Right ventricle myocardium inferior (tissue), 1 donor: ENCODE measurements at places on chromosomes 6 and 20. TPM values are rescaled to one million over a fixed set of nuclear protein-coding genes. Genes with fewer than 3 reads are reported as not detected.

DNA sequence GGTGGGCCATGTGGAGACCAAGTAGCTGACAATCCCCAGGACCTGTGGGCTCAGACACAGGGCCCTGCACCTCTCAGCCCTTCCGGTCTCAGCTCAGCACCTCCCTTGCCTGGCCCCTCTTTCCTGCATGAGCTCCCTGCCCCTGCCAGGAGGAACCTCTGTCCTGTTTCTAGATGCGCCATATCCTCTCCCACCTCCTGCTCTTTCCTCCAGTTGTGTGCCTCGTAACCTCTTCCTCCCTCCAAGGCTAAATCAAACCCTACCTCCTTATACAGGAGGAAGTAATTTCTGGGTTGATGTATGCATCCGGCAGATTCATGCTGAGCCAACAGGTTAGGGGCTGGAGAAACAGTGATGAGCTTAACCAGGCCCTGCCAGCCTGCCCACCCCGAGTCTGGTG, 30.9 kb downstream of the ITPR3 start:
- DNase-seq: no peak

- no peak for DNase-seq
These were observed 218.1 kb downstream of the LRFN2 start for GRCh38 chr6:40369042-40369441.

GCNT2 gene
- 51.9 TPM for total RNA-seq

DNA sequence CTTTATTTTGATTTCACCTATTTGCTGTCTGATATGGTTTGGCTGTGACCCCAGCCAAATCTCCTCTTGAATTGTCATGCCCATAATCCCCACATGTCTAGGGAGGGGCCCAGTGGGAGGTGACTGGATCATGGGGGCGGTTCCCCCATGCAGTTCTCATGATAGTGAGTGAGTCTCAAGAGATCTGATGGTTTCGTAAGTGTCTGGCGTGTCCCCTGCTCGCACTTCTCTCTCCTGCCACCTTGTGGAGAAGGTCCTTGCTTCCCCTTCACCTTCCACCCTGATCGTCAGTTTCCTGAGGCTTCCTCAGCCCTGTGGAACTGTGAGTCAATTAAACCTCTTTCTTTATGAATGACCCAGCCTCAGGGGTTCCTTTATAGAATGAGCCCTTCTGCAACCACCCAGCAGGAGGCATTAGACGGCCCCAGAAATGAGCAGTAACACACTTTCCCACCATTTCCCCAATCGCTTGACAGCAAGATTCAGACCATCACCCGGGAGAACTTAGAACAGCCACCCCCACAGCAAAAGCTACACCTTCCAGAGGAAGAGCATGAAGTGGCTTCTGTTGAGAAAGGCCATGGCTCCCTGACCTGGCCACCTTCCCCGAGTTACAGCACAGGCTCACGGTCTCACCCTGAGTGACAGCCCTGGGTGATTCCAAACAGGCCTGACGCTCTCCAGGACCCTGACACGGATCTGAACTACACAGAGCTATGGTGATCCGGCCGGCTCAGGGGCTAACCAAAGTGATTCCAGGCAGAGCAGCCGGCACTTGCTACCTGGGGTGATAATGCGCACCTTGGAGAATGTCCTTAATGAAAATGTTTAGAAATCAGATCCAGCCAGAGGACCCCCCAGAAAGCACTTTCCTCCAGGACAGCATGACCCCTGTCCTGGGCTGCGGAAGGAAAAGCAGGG, 131.2 kb upstream of the CDH4 start:
- no peak for DNase-seq

GRCh38 chr6:42339991-42340401, 111.7 kb downstream of the TRERF1 start:
- DNase-seq: no peak

DNA sequence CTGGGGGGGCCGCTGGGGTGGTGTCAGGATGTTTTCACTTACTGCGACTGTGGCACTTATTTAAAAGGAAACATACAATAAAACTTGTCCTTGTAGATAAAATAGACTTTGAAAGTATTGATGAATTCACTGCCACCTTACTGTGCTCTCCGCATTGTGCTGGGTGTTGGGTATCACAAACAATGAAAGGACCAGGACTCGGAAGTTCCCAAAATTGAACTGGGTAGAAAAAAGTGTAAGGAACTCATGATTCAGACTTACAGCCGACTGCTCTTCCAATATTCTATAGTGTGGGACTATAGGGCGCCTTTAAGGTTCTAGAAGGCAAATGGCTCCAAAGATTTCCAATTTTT, 32.1 kb upstream of the ID4 start:
- no peak for DNase-seq

PLA2G7 gene
- total RNA-seq: 0.14 TPM

DNA sequence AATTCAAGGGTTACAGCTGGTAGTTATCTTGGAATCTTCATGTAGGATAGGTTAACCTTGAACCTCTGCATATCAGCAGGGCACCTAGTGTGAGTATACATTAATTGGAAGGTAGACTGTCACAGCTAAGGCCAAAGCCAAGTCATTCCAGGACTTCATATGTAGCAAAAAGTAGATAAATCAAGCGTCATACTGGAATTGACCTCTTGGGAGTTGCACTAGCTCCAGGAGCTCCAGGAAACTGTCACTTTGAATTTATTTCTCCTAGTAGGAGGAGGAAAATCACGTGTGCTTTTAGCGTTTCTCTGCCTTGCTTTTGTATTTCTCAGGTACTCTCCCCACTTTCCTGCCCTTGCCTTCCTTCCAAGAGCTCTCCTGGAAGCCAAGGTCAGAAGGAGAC, 30.3 kb downstream of the RIPOR2 start:
- DNase-seq: no peak

MYMX gene
- not detected for total RNA-seq

STMN3 gene
- total RNA-seq: 7.1 TPM

- no peak for DNase-seq
These were observed 44.6 kb upstream of the SEC63 start for GRCh38 chr6:108002365-108003221.

- DNase-seq: no peak
These were observed 417 bp downstream of the NFATC2 start for GRCh38 chr20:51542033-51542570.

DNA sequence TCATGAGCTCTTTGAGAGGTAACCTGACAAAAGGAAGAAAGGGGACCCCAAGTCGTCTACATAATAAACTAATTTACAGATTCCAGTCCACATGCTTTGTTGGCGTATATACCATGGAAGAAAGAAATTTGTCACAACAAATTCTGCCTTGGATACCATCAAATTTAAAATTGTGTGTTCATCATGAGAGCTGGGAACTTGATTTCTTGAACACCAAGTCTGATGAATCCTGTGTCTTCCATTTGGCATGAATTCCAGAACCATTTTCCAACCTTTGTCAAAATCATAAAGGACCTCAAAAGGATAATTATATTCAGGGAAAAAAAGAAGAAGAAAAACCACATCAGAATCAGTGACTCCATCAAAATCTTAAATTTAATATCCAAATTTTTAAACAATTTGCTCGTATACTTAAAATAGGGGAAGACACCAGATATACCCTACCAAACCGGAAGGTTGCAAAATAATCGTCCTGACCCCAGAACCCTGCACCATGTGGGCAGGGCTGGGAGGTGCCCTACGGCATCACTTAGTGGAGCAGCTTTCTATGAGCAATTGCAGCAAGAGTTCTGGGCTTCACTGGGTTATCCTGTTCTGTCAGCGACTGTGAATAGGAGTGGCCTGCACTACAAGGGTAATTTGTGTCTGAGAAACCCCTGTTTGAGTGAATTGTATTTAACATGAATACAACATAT, 74.1 kb upstream of the INSM1 start:
- no peak for DNase-seq

DNA sequence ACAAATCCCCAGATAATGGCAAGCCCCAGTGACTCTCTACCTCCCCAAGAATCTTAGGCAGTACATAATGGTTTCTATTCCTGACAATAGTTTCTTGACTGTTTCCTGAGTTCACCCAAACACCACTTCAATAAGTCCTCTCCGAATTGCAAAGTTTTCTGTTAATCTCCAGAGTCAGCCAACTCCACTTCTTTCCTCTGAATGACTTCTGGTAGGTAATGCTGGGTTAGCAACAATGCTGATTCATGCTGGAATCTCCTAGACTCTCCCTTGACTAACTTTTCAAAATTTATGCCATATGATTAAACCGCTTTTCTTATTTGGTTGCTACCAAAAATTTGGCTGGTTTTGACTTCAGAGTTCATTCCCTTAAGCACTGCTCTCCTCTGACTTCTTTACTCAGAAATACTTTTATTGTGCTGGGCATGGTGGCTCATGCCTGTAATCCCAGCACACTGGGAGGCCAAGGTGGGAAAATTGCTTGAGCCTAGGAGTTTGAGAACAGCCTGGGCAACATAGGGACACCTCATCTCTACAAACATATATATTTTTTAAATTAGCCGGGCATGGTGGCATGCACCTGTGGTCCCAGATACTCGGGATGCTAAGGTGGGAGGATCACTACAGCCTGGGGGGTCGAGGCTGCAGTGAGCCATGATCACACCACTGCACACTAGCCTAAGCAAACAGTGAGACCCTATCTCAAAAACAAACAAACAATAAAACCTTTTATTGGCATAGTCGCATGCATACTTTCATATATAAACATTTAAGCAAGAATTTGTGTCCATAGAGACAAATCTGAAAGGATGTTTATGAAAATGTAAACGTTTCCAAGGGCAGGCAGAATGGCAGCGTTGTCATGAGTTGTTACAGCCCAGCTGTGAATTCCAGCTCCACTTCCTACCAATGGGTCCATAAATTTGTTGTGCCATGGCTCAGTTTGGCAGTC, 249.3 kb upstream of the PLN start:
- DNase-seq: no peak

DNA sequence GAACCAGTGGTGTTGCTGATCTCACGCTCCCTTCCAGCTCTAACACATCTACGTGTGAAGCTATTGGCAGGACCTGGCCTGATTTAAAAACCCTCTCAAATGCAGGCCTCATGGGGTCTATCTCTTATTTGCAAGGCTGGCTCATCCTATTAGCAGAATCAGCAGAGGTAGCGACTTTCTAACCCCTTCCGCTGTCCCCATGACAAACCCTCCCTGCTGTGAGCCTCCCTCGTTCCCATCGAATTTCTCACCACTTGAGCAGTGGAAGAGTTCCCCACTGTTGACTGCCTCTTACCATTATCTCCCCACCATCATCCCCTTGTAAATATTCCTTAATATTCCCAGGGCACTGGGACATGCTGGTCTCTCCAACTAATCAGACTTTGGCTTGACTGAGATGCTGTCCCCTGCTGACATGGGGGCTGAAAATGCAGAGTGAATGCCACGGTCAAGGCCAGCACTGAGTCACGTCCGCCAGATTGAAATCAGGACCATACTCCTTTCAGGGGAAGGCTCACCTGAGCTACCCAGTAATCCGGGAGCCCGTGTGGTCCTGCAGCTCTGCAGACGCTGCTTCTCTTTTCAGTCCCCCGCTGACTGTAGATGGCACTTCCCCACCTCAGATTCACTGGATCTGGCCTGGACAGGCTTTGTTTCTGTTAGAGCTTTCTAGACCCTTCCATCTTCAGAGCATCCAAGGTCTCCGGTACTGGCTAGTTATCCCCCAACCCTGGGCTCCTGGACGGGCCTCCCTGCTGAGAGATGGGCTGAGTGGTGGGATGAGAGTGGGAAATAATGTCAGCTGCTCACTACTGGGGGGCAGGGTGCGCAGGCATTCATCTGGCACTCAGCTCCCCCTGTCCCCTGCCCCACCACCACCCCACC, 23.1 kb downstream of the AAR2 start:
- DNase-seq: no peak

GRCh38 chr6:32982702-32983492, 14.5 kb downstream of the BRD2 start:
- no peak for DNase-seq

DNA sequence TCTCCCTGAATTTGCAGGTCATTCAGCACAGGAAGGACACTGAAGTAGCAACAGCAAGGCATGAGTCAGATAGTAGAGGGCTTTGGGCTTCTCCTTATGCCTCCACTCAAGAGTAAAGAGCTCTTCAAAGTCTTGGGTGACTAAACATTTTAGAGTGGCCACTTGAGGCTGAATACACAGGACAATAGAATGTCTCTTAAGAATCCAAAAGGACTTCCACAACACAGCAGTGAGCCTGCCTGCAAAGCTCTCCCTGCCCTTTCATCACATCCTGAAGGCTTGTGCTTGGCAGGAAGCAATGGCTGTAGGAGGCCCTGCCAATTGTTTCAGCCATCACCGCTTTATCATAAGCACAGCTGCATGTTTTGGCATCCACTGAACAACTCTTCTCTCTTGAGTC, 36.8 kb downstream of the FOXQ1 start:
- peak; percentile 72 for DNase-seq

GRCh38 chr6:146889303-146889702, 290.5 kb downstream of the ADGB start:
- no peak for DNase-seq

GGTLC1 gene
- total RNA-seq: not detected

NOX3 gene
- total RNA-seq: not detected

OR2B6 gene
- total RNA-seq: not detected

DNA sequence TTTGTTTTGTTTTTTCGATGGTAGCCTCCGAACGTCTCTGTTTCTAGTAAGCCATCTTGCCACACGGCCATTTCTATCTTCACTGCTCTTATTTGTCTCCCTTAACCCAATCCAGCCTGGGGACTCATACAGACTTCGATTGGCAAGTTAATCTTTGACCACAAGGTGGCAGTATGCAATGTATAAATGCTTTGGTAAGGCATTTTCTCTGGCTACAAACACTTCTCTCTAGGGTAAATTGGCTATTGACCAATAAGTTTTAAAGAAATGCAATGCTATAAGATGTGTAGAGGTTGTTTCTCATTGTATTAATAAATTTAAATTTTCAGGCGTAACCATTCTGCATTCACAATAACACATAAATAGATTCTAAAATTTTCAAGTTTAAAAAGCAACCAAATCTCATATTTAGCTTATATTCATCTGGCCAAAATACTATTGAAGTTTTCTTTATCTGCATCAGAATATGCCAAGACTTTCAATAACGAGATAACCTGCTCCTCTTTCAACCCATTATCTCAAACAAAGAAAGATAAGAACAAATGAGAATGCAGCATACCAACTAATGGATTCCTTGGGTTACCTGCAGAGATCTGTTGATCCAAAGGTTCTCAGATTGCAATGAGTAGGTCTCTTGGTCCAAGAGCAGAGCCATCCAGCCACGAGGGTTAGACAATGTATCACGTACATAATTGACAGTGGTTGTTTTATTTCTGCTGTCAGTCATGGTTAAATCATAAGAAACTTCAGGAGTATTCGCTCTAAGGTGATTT, 231.9 kb downstream of the PKHD1 start:
- DNase-seq: no peak

DDRGK1 gene
- total RNA-seq: 36.5 TPM
